Left renal pelvis (tissue), 4 donors: ENCODE measurements at places on chromosomes 3 and 15. TPM values are rescaled to one million over a fixed set of nuclear protein-coding genes. Genes with fewer than 3 reads are reported as not detected.

DNA sequence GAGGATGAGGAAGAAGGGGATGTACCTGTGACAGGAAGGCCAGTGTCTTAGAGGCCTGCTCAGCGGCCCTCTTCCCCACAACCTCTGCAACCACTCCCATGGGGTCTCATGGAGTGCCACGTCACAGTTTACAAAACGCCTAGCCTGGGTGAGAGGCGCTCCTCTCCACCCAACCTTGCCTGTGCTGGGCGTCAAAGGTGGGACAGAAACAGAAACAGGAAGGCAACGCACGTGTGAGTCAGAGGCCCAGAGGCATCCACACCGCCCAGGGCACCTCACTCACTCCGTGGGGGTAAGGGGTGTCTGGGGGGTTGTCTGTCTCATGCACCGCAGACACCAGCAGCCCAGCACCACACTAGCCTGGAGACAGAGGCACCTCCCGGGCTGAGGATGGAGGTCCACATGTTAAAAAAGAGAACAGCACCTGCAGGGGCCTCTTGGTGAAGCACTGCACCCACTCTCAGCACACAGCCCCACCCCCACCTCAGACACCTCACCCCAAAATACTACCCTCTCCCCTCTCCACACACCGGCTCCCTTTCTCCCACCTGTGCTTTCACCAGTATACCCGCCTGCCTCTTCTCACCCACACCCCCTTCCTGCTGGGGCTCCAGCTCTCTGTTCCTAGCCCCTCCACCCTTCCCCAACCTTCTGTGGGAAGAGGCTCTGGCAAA is 4.7 kb upstream of the CALML4 start:
- no peak for DNase-seq

The TIMMDC1 gene
- polyA plus RNA-seq, result 70.0 TPM

The ZBTB20 gene
- polyA plus RNA-seq, result 6.6 TPM

The ZPLD1 gene
- polyA plus RNA-seq, result 0.89 TPM

DNA sequence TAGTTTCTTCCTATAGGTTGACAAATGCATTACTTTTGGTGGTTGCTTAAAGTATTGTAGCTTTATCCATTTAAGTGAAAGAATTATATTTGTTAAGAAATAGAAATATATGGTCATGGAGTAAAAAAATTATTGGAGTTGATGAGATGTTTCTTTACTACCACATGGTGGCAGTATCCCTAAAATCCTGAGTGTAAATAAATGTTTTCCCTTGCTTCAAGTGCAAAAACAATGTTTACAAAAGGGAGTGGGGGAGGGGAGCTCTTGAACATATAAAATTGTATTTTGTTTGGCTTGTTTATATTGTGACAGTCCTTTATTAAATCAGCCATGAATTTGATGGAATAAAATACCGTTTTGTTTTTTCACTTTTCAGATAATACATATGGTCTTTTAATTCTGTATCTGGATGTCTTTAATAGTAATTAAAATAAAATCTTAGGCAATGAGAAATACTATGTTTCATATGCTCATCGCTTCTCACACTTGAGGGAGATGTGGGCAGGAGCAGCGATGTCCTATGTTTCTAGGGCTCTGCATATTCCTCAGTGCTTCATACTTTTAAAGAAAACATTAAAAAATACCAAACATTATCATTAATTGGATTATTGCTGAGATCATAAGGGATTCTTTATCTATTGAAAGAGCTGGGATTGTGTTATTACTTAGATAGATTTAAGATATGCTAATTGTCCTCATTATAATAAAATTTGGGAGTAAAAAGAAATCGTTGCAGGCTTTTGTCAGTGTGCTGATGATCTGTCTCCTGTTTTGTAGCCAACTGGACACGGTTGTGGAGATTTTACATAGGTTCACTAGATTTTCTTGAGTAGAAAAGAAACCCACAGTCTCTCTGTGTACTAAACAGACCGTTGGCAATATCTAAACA is 349.7 kb downstream of the TUSC7 start:
- DNase-seq, result peak; percentile 20

DNA sequence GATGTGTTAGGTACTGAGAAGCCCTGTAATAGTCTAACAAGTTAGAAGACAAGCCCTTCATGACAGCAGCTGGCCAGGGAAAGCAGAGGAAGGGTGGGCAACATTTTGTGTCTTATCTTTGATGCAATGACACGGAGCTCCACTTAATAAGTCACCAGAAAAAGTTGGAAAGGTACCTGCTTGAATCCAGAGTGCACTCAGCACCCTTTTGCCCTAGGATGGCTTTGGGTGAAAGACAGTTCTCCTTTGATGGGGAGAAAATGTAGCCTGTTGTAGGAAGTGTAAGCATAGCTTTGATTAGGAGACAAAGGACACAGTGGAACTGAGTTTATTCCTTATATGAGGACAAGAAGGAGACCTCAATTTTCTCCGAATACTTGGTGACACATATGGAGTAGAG is 137.0 kb downstream of the ARPP21 start:
- no peak for DNase-seq

DNA sequence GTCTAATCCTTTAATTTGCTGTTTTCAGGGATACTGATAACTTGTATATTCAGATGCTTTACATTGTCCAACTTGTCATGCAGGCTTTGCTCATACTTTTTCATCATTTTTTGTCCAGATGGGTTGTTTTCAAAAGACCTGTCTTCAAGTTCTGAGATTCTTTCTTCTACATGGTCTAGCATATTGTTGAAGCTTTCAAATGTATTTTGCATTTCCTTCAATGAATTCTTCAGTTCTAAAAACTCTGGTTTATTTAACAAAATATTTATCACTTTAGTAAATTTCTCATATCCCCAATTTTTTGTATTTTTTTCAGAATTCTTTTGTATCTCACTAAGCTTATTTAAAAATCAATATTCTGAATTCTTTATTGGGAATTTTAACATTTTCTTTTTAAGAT is 388.3 kb upstream of the IL12A start:
- no peak for DNase-seq

DNA sequence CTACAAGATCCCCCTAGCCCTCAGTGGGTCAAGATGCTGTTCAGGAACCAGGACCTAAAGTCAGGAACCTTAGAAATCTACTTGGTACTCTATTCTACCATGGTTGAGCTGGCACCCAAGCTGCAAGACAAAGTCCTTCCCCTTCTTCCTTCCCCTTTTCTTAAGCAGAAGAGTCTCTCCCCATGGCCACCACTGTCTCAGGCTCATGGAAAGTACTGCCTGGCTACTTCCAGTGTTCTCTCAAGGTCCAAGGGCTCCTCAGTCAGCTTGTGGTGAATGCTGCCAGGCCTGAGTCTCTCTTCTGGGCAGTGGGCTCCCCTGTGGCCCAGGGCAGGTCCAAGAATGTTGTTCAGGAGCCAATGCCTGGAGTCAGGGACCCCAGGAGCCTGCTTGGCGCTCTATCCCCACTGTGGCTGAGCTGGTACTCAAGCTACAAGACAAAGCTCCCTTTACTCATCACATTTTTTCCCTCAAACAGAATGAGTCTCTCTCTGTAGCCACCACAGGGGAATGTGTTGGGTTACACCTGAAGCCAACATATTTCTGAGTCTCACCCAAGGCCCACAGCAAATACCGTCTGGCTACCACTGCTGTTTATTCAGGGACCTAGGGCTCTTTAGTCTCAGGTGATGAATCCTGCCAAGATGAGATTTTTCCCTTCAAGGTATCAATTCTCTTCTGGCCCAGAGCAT is 18.1 kb upstream of the SLC27A2 start:
- DNase-seq, result no peak

The VWA5B2 gene
- 1.1 TPM for polyA plus RNA-seq

GRCh38 chr3:186359078-186359477 is 3.0 kb downstream of the DGKG start:
- DNase-seq, result no peak

DNA sequence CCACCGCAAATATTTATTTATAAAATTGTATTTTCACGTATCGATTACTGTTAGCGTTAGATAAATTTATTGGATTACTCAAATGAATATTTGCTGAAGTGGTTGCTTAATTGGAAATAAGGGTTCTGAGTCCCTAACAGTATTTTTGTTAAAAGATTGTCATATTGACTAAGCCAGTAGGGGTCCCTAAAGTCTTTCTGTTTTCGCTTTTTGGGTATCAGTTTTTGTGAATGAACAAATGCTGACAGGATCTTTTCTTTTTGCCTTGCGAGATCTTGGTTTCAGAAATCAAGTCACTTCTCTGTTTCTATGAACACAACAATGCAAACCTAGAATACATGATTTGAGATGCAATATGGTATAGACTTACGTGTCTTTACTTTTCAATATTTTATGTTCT is 7.1 kb downstream of the RAD51 start:
- DNase-seq, result no peak

The CRYGS gene
- polyA plus RNA-seq, result 6.7 TPM

The EOMES gene
- 0.05 TPM for polyA plus RNA-seq

DNA sequence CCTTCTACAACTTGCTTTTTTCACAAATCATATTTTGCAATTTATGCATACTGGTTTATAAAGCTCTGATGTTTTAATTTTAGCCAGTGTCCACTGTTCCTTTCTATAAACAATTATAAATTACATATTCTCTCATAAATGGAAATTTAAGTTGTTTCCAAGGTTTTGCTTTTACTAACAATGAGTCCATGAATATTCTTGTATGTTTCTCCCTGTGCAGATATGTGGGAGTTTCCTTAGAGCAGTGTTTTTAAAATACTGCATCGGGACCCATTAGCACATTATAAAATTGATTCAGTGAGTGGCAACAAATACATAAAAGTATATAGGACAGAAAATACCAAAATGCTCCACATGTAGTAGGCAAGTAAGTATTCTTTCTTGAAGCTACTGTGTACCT is 235.6 kb downstream of the PCCB start:
- DNase-seq, result no peak

DNA sequence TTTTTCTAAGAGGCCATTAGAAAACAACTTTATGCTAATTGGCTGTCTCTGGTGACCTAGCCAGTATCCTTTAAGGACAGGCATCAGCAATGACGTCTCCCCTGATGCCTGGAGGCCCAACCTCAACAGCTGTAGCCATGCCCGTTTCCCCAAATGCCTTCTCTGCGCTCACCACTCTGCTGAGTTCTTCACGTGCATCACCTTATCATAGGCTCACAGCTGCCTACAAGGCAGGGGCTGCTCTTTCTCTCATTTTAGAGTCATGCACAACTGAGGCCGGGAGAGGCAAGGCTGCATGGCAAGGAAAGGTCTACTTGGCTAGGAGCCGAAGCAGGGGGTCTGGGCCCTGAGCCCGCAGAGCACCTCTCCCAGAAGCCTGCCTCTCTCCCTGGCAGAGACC is 43.9 kb upstream of the SEC13 start:
- DNase-seq, result no peak

GRCh38 chr15:66294932-66295235 is 1.5 kb downstream of the DIS3L start:
- no peak for DNase-seq

DNA sequence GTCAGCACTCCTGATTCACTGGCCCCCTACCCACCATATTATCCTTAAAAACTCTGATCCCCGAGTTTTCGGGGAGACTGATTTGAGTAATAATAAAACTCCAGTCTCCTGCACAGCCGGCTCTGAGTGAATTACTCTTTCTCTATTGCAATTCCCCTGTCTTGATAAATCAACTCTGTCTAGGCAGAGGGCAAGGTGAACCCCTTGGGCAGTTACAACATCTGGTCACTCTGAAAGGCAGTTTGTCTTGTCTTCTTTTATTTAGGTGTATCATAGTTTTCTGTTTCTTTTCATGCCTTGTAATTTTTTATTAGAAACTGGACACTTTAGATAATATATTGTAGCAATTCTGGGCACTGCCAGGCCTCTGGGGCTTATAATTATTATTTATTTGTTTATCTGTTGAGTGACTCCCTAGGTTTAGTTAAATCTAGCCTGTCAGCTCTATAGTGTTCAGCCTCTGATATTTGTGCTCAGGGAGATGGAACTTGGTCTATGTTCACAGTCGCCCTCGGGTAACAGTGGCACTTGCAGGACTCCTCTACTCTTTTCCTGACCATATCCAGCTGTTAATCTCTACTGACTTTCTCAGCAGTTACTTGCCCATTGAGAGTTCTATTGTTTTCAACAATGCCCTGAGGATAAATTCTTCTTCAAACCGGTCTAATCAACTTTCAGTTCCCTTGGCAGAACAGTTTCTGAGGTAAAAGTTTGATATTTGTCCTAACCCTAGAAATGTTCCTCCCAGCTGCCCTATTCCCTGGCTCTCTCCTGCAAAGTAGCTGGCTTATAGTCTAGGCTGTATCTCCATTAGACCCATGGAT is 15.5 kb upstream of the PLAAT1 start:
- DNase-seq, result no peak

DNA sequence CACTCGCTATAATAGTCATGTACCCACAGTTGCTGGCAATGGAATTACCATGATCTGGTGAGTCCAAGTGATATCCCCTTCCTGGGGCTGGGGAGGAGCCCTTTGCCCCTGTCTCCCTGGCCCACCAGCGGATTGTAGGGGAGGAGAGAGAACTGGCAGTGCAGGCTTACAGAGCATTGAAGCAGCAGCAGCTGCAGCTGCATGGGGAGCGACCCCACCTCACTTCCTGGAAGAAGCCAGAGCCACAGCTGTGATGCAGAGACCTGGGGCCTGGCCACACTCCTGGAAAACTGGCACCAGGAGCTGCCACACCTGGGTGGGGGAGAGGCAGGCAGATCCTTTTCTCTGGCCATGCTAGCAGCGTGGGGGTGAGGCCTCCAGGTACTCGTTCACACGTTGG is 300.1 kb upstream of the PROK2 start:
- no peak for DNase-seq

GRCh38 chr3:133894353-133895207 is 1.1 kb downstream of the RAB6B start:
- DNase-seq, result no peak

The CEMIP gene
- 5.0 TPM for polyA plus RNA-seq

The ACAN gene
- polyA plus RNA-seq, result 3.4 TPM

The TMEM266 gene
- polyA plus RNA-seq, result 10.7 TPM

- DNase-seq, result no peak
Observed at GRCh38 chr3:42247576-42248027, 18.4 kb downstream of the CCK start.

The PLSCR2 gene
- 1.5 TPM for polyA plus RNA-seq

The CEP63 gene
- 31.7 TPM for polyA plus RNA-seq

GRCh38 chr3:177827511-177828207 is 630.4 kb upstream of the TBL1XR1 start:
- no peak for DNase-seq

DNA sequence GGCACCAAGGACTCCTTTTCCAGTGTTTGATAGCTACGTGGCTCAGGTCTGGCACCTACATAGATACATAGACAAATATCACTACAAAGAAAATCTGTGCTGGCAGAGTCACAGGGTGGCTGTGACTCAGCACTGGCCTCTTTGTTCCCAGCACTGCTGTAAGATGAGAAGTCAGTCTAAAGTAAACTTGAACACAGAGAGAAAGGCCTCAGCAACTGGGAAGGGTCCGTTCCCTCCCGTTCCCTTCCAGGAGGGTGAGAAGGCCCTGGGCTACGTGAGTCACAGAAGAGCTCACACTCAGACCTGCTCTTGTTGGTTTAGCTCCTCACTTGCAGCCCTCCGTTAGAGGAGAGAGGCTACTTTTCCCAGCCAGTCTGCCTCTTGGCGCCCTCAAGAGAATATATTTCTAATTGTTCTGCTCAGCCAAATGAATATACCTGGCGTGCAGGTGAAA is 23.1 kb downstream of the ANXA2 start:
- no peak for DNase-seq

The CCDC80 gene
- polyA plus RNA-seq, result 140 TPM
